GM18507 (cell line): ENCODE measurements at places on chromosomes 5 and 9.

DNA sequence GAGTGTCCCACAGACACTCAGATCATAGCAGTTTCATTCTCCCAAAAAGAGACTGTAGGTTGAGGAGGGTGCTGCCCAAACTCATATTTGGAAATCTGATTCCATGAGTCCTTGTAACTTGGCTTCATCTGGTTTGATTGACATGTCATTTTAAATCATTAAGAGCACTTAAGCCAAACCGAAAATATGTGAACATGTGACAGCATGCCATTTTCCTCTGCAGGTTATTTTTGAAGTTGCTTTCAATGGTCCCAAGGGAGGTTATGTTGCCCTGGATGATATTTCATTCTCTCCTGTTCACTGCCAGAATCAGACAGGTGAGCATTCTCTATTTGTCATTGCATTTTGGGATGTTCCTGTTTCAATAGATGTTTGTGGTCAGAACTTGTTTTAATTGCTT, 87.6 kb downstream of the MAMDC2 start:
- DNase-seq = no peak

- no peak for DNase-seq
These were observed 17.7 kb downstream of the C9orf40 start for GRCh38 chr9:74935008-74935407.

- DNase-seq = no peak
These were observed 48.4 kb downstream of the PCA3 start for GRCh38 chr9:76812591-76812990.

DNA sequence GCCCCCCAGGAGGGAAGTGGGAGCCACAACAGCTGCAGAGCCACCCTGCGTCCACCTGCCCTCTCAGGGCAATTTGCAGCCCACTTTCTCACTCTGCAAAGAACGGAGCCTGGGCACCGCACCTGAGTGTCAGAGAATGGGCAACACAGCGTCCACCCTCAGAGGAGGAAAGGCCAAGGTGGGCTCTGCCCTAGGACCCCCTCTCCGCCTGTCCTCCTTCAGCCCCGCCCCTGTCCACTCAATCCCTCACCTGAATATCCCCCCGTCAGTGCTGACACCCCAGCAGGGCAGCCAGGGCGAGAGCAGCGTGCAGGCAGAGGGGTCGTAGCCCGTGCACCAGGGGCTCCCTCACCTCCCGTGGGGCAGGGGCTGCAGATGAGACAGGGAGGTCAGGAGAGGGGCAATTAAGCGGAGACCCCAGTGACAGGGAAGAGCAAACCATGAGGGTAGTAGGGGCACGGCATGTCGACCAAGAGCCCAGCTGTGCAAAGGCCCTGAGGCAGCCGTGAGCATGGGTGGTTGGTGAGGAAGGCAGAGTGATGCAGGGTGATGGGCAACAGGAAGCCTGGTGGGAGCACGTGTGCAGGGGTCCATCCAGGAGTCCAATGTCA, 140.3 kb downstream of the OLFM1 start:
- no peak for DNase-seq

DNA sequence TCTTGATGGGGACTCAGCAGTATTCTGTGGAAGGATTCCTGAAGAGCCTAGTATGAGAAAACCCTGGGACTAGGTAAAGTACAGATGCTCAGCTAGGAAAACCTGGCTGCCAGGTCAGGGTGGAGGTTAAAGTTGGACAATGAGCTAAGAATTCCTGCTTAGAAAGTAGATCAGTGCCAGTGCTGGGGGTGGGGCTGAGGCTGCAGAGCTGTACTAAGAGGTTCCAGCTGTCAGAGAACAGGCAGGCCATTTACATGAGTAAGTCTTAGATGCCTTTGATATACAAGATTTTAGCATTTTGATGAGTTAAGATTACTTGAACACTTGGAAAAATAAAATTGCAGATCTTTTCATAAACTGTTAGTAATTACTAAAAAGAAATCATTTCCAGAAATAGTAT, 332.3 kb upstream of the NUDT12 start:
- no peak for DNase-seq

GRCh38 chr5:8851101-8851500, 694.8 kb downstream of the SEMA5A start:
- no peak for DNase-seq

- DNase-seq = no peak
These were observed 15.7 kb upstream of the SH3RF2 start for GRCh38 chr5:145920542-145921210.

DNA sequence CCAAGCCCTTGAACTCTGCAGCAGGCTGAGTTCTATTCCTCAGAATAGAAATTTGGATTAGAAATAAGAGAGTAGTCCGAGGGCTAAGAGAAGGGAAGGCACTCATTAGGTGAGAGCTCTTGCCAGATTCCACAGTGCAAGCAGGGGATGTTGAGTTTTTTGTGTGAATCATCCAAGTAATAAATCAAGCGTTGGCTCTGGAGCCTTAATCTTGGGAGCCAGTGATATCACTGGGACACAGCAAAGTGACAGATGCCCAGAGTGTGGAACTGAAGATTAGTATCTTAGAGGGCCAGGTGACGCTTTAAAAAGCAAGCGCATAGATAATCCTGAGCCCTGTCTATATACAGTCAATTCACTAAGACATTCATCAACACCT, 60.3 kb downstream of the FOXD1 start:
- DNase-seq = no peak

DNA sequence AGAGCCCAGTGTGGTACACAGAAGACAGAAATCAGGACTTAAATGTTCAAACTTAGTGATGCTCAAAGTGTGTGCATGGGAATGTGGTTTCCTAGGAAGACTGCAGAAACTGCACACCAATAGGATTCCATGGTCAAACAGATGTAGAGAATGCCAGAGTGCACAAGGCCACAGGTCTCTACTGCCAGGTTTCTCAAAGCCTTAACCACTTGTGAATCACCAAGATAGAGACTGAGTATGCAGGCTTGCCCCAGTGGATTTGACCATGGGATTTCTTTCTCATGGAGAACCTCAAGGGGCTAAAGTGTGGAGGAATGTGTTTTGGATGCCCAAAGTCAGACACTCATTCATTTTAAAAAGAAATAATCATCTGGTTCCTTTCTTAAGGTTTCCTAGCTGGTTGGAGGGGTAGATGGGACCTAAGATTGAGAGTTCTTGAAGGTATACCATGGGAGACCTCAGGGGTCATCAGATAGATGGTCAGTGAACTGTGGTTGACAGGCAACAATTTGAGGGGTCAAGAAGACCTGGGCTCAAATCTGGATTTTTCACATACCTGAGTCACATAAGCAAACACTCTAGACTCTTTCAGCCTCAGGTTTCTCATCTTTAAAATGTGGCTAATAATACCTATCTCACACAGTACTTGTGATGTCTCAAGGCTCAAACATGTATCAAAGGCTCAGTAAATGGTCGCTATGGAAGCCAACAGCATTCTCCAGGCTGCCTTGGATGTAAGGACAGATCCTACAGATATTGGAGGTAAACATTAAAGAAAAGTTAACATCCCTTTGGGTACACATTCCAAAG, 81.1 kb downstream of the BOD1 start:
- DNase-seq = no peak

GRCh38 chr9:4160249-4160648, 139.6 kb downstream of the GLIS3 start:
- no peak for DNase-seq

- no peak for DNase-seq
These were observed 61.8 kb downstream of the SLC36A1 start for GRCh38 chr5:151509231-151509630.

DNA sequence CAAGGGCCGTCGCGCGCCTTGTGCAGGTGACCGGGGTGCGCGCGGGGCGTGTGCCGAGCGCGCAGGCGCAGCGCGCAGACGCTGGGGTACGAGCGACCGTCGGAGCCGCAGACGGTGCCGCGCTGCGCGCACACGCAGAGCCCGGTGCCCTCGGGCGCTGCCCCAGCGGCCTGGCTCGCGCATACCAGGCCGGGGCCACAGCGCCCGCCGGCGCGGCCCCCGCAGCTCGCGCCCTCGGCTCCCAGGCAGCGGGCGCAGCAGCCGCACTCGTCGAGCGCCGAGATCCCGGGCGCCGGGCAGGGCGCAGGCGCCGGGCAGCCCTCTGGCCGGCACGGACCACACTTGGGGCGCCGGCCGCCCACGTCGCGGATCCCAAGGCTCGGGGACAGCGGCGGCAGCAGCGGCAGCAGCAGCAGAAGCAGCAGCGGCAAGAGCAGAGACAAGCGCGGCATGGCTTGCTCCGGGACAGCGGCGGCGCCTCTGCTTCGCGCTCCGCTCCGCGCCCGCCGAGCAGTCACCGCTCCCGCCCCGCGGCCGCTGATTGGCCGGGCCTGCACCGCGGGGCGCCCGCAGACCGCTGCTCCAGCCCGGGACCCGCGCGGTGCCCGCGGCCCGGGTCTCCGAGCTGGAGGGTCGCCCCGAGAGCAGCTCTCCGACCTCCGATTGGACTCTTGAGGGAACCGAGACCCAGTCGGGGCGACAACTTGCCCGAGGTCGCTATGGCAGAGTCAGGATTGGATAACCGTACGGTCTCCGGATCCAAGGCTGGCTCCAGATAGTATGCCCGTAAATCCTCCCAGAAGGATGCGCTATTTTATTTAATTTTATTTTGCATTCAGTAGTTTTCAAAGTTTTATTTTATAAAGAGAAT, at the start of gene IGFBPL1:
IGFBPL1 (minus strand) TSS at position 482 of the 871 bp plus-strand sequence; CDS start at position 452, 30 bp downstream.
- DNase-seq = no peak

DNA sequence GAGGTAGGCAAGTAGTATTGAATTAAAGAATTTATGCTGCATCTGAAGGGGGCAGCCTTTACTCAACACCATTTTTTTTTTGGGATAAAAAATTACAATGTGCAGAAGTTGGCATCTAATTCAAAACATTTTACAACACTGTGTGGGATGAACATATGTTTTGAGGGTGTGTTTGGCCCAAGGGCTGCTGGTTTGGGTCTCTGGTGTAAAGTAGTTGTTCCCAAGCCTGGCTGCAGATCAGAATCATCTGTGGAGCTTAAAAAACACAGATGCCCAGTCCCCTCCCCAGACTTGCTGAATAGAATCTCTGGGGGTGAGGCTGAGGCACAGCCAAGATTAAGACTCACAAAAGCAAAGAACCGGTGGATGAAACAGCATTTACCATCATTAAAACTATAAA, 33.0 kb upstream of the PDZD2 start:
- no peak for DNase-seq

DNA sequence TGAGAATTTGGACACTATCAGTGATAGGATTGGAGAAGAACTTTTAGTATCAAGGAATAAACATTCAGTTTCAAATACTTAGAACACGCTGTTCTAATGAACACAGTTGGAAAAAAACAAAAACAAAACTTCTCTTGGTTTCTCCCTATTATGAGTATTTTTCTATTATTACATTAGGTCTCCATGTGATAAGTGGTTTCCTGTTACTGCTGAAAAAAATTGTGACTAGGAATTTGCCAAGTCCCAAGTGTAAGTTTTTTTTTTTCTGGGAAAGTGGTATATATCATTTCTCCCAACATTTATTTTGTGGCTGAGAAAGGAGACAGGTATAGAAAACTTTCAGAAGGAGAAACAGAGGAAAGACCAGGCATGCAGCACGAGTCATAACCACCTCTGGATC, 41.1 kb downstream of the PCSK1 start:
- DNase-seq = no peak

DNA sequence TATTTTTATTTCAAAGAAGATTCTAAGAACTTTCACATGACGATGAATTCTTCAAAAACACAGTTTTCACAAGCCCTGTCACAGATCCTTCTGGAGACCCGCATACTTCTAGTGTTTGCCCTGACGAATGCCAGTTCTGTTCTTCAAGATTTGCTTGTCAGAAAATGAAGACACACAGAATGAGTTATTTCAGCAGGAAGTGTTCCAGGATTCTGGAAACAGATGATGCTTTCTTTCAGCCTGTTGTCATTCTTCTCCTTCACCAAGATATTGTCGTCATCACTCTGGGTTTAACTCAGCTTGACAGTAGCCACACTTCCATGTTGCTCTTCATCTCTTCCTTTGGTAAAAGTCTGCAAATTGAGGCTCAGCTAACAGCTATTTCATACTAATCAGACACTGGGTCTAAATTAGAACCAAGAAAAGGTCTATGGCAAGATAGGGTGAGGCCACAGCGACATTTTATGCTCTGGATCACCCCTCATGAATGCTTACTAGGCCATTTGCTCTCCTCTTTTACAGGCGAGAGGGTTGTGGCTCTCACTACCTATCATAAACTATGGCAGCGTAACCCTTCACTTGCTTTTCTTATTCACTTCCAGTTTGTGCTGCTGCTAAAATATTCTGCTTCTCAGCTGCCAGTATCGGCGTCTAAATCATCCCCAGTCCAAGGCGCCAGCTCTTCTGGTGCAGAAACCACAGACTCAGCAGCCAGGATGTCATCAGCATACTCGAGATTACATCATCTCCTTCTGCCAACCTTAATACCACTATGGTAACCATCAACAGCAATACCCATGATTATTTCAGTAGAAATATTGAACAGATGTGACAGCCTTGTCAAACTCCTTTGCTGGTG, 159.6 kb upstream of the TBCA start:
- DNase-seq = no peak

GRCh38 chr5:1066676-1067075, 45.2 kb downstream of the SLC12A7 start:
- no peak for DNase-seq

DNA sequence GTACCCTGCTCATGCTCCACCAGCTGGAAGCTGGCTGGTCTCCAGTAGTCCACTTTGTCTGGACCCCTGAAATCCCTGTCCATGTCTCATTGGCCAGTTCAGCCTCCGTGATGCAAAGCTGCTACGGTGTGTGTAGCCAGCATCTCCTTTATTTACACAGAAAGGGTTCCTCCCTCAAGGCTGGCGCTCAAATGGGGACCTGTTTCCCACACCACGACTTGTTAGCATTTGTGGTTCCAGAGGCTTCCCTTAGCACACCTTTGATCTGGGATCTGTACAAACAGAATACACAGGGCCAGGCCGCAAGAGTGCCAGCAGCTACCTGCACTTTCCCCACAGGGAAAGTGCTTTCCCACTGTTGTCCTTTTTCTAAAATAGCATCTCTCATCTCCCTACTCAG, 5.7 kb upstream of the SMU1 start:
- no peak for DNase-seq

- no peak for DNase-seq
These were observed 153.9 kb downstream of the PRELID2 start for GRCh38 chr5:145681216-145681615.

- DNase-seq = no peak
These were observed 286.6 kb downstream of the CRB2 start for GRCh38 chr9:123642291-123643278.

- DNase-seq = no peak
These were observed 46.6 kb downstream of the NR6A1 start for GRCh38 chr9:124724415-124725067.

GRCh38 chr5:109784687-109785086, 95.0 kb downstream of the MAN2A1 start:
- no peak for DNase-seq

GRCh38 chr9:22808876-22809275, 362.3 kb downstream of the DMRTA1 start:
- no peak for DNase-seq

GRCh38 chr9:120693700-120694008, 20.6 kb downstream of the MEGF9 start:
- DNase-seq = no peak

- DNase-seq = no peak
These were observed 58.0 kb upstream of the CDK5RAP2 start for GRCh38 chr9:120637919-120638318.
